ENCODE measurements at places on chromosomes 7 and 10. TPM values are rescaled to one million over a fixed set of nuclear protein-coding genes. Genes with fewer than 3 reads are reported as not detected.

ZPBP gene
- not detected for total RNA-seq

VSIR gene
- total RNA-seq = 8.6 TPM

GBX1 gene
- not detected for total RNA-seq

STEAP2 gene
- 2.7 TPM for total RNA-seq

GOT1 gene
- 51.0 TPM for total RNA-seq

GPR26 gene
- total RNA-seq = not detected

FXYD4 gene
- total RNA-seq = not detected

CBX3 gene
- 151 TPM for total RNA-seq

CFTR gene
- 0.29 TPM for total RNA-seq

MOSPD3 gene
- 12.1 TPM for total RNA-seq

- DNase-seq = no peak
Observed at GRCh38 chr10:93482145-93482834, at the start of gene MYOF. Gene MYOF (minus strand): TSS chr10:93482334. CDS start chr10:93482194, 140 bp downstream.

GRCh38 chr7:158761945-158762344, 57.3 kb upstream of the NCAPG2 start:
- DNase-seq = no peak

DNA sequence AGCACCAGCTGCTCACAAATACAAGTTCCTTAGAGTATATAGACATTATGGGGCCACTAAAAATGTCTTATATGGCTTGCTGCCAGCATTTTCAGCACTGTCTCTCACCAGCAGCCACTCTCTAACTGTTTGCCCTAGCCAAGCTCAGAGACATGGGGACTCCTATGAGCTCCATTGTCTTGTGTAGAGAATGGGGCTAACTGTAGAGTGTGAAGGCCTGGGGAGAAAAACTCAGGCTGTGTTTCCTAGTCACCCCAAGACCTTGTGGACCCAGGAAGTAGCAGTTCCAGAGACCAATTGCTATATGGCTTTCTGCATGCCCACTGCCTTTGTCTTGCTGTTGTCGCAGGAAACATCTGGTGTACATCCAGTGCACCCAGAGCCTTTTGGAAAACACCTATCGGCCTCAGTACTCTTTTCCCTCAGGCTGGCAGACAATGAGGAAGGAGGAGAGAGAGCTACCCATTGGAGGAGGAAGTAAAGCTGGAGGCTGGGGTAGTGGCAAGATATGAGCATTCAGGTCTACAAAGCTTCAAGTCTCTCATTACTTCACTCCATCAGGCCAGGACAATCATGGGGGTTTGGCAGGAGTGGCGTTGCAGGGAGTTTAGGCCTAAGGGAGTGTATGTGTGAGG, 28.4 kb downstream of the ENTPD1 start:
- DNase-seq = no peak

DNA sequence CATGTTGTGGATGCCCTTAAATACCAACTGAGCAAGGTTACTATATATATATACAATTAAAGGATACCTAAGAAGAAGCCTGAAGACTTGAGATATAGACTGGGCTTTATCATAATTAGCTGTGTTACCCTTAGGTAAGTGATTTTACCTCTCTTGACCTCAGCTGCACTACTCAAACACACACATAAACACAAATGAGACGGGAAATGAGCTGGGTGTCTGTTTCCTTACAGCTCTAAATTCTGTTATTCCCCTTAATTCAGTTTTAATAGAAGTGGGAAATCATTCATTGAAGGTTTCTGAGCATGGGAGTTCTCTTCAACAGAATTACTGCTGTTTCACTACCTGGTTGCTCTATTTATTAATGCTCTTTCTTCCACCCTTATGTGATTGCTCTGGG, 60.7 kb downstream of the GBF1 start:
- DNase-seq = no peak

- DNase-seq = no peak
Observed at GRCh38 chr10:31274310-31274709, 44.7 kb upstream of the ZEB1 start.

GRCh38 chr10:17004801-17005380, 124.7 kb downstream of the CUBN start:
- no peak for DNase-seq

DNA sequence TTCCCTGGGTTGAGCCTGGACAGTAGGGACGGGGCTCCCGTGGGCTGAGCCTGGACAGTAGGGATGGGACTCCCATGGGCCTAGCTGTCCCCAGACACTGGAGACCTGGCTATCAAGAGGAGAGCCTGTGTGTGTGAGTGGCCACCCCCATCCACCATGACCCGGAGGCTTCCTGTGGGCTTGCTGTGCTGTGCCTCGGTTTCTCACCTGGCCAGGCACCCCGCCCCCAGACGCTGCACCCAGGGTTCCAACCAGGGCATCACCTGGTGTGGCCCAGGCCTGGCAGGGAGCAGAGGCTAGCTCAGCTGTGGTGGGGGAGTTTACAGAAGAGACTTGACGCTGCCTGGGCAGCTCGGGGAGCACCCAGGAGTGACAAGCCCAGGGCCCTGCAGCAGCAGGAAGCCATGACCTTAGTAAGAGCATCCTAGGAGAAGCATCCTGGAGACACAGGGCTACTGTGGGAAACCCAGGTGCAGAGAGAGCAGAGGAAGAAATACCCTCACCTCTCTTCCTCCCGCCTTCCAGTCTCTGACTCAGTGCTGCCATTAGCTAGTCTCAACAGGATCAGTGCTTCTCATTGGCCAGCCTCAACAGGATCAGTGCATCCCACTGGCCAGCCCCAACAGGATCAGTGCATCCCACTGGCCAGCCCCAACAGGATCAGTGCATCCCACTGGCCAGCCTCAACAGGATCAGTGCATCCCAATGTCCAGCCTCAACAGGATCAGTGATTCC, 61.0 kb downstream of the PDGFA start:
- DNase-seq = no peak

DNA sequence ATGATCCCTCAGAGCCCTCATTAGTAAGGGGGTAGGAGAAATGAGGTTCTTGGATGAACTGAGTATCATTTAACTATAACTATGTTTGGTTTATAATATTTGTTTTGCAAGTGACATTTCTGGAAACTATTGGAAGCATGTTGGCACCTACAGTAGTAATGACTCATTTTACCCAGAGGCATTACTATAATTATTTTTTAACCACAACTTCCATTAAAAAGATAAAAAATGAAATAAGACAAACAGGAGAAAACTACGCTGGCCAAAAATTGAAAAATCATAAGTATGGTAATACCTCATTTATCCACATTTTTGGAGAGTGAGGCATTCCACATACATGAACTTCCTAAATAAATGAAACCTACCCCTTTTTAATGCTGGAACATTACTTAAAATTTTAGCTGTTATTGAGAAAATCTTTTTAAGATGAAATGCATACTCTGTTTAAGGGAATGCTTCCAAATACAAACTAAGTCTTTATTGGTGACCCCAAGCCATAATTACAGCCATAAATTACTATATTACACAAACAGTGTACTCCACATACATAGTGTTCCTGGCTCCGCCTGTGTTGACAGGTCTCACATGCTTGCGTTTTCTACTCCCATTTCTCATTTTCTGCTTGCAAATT, 84.6 kb upstream of the CAPZA2 start:
- no peak for DNase-seq

DNA sequence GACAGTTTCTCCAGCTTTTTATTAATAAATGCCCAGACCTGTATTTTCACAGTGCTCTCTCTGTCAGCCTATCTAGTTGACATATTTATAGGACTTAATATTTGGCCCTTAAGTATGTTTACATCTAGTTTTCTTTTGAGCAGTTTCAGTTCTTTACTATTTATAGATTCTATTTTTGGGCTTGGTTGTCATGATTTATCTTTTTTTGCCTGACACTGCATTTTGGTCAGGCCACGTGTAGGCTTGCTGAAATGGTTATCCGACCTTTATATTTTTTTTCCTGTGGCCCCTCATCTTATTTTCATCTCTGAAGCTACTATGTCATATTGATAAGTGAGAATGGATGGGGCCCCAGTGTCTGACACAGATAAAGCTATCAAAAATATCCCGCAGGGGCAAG, 515.4 kb upstream of the FZD8 start:
- no peak for DNase-seq

DNA sequence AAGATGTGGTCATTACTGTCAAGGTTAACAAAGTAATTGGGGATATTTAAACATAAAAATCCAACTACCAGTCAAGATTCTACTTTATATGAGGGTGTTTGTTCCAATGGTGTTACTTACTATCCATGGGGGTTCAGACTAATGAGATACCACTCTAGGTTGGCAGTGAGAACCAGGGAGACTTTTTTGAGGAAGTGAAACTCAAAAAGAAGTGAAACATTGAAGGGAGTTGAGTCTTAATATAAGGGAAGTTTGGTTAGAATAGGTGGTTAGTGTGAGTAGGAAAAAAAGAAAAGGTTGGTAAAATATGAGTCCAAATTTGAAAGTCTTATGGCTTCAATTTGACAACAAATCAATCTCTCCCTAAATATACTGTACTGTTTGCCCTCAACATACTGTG, 123.6 kb upstream of the ANK3 start:
- no peak for DNase-seq

All from epithelial cell of proximal tubule (primary cell).